Hematopoietic multipotent progenitor cell treated with erythropoietin and hydrocortisone succinate and interleukin-3 and kit ligand, for 6 days (in vitro differentiated cells): ENCODE measurements at places on chromosomes 2 and 18.

DNA sequence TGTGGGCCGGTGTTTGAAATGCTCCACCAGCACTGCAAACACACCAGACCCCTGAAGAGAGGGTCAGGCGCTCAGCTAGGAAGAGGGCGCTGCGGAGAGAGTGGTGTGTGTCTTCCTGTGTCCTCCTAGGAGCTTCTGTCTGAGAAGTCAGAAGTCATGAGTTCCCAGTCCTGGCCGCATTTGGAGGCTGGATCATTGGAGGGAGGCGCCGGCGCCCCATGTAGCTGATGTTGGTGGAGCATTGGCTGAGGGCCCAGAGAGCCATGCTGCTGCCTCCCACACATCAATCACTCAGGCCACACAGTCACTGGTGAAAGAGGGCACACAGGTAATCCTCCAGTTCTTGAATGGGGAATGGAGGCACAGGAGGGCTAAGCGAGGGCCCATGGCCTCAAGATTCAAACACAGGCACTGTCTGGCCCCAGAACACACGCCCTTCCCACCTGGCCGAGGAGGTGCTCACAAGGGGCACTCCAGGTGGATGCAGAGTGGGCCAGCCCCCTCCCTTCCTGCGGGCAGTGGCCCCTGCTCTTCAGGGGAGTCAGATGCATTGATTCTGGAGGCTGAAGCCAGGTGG, 66.3 kb downstream of the RRM2 start:
- DNase-seq, result no peak

DNA sequence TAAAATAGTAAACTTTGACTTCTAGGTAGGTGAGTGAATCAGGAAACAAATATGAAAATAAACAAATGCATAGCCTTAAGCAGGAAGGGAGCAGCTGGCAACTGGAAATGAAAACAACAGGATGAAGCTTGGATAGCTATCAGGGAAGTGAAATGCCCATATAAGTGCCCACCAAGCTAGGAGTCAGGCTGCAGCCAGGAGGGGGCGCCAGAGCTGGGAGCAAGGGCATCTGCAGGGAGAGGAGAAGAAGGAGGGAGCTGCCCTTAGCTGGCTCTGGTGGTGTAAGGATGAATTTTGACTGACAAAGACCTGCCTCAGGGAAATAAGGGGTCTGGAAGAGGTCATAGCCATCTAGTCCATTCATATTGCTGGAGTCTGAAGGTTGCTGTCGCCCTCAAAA, 298.3 kb downstream of the TDRD15 start:
- peak; percentile 37 for DNase-seq

DNA sequence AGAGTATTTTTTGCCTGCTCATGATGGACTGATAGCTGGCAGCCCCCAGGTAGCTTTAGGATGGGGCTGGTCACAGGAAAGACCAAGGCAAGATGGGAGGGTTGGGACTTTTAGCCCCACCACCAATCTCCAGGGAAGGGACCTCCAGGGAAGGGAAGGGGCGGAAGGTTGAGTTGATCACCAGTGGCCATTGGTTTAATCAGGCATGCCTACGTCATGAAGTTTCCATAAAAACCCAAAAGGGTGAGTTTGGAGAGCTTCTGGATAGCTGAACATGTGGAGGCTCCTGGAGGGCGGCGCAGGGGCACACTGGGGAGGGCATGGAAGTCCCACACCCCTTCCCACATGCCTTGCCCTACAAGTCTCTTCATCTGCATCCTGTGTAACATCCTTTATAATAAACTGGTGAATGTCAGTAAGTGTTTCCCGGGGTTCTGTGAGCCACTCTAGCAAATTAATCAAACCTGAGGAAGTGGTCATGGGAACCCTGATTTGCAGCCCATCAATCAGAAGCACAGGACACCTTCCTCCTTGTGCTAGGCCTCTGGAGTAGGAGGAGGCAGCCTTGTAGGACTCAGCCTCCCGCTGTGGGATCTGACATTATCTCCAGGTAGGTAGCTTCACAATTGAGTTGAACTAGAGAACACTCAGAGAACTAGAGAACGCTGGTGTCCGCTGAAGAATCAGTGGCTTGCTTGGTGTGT, 30.3 kb downstream of the RAB31 start:
- no peak for DNase-seq

DNA sequence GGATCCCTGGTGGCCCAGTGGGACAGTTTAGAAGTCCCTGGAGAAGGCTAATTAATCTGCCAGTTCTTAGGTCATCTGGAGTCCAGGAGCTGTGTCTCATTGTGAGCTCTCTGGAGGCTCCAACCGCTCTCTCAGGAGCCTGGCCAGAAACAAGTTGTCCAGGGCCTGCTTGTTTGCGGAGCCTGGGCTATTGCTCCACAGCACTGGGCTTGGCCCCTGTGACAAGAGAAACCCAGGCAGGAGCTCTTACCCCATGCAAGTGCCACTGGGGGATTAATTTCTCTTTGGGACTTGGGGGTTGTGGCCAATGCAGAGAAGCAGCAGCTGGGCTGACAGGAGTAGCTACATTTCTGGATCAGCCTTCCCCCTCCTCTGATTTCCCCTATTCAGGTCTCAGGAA, 24.5 kb upstream of the TNP1 start:
- no peak for DNase-seq

- DNase-seq, result peak; percentile 70
These were observed 273.5 kb downstream of the CALCRL start for GRCh38 chr2:187174582-187174981.
